HFF-Myc (cell line): ENCODE measurements at places on chromosomes 11 and 22.

- DNase-seq, result peak; percentile 20
These were observed 100.1 kb downstream of the RDX start for GRCh38 chr11:110196241-110196754.

DNA sequence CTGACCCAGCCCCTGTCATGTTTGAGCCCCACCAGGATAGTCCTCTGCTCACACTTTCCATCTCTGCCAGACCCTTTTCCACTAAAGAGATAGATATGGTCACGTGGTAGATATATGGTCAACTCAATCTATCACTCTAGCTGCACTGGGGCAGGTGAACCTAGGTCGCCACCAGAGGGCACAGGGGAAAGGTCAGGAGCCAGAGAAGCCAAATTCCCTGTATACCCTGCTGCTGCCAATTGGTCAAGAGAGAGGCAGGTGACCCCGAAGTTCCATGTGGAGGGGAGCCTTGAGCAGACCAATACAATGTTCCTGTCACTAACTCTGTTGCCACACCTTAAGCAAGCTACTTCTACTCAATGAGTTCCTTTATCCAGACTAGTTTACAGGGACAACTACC lies 101.1 kb upstream of the GALNT18 start:
- DNase-seq, result no peak

- no peak for DNase-seq
These were observed 2.0 kb downstream of the FIBIN start for GRCh38 chr11:26995701-26996460.

- DNase-seq, result no peak
These were observed 108.4 kb upstream of the SLC5A12 start for GRCh38 chr11:26830218-26830617.

DNA sequence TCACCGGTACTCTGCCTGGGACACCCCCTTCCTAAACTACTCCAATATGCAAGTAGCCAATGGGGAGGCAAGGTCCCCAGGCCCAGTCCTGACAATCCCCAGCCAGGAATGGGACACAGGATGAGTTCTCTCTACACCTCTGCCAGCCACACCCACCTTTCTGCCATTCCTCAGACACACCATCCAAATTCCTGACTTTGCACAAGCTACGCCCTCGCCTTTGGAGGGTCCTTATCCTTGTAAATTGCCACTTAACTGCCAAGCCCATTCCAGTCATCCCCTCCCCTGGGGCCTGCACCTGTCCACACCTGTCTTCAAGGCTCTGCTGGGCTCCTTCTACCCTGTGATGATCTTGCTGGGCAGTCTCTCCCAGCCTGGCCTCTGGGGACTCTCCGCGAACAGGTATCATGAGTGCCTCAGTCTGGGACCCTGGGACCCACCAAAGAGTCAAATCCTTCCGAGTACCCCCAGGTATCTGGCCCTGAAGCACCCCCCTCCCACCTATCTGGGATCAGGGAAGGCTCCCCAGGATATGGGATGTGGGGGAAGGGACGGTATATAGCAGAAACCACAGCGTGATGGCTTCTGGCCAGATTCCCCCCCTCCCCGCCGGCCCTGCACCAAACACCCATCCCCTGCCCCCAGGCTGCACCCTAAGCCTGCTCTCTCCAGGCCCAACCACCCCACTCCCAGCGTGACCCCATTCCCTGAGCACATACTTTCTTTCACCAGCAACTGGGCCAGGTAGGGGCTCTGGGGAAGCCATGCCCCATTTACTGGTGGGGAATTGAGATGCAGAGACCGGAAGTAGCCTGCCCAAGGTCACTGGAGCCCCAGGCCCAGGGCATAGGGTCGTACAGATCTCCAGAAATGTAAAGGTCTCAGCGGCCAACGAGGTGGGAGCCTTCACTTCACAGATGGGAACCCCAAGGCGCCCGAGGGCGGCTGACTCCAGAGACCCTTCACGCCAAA lies 806 bp downstream of the ARAP1 start:
- DNase-seq, result no peak

- DNase-seq, result no peak
These were observed 116.5 kb downstream of the SPON1 start for GRCh38 chr11:14079011-14079410.

GRCh38 chr11:134669796-134670195 lies 257.8 kb upstream of the B3GAT1 start:
- DNase-seq, result no peak

GRCh38 chr11:14783788-14784187 lies 108.2 kb downstream of the CYP2R1 start:
- no peak for DNase-seq

- DNase-seq, result no peak
These were observed 1.8 kb downstream of the CELF1 start for GRCh38 chr11:47551086-47551485.

GRCh38 chr11:57313788-57314135 lies 11.0 kb downstream of the TNKS1BP1 start:
- no peak for DNase-seq

GRCh38 chr11:120884154-120885020 lies 139.5 kb upstream of the TBCEL start:
- DNase-seq, result no peak

GRCh38 chr22:45731798-45732495 lies 60.3 kb downstream of the ATXN10 start:
- no peak for DNase-seq

DNA sequence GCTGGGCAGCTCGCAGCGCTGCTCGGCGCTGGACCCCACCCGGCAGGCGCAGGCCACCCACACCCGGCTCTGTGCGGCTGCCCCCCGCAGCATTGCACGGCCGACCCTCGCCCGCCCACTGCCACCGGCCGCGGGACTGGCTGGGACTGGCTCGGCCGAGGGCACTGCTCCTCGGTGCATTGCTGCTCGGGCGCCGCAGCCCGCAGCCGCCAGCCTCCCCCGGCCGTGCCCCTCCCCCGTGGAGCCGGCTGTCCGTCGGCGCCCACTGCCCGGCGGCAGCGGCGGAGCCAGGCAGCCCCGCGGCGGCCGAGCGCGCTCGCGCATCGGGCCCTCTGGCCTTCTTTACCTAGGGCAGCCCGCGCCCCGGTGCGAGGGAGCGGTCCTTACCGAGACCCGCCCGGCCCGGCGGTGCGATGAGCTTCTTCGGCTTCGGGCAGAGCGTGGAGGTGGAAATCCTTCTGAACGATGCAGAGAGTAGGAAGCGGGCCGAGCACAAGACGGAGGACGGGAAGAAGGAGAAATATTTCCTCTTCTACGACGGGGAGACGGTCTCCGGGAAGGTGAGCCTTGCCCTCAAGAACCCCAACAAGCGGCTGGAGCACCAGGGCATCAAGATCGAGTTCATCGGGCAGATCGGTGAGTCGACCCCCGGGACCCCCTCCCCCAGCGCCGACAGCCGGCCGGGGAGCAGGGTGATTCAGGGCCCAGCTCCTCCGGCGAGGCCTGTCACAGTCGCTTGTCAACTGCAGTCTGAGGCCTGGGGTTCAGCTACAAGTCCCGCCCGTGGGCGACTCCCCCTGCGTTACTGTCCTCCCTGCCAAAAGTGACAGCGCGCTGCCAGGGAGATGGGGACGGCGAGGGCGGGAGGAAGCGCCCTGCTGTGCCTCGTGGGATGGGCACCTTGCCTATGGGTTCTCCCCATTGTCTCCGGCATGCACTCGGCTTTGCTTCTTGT lies 516 bp downstream of the VPS26B start:
- DNase-seq, result no peak

- DNase-seq, result no peak
These were observed 20.7 kb downstream of the DIXDC1 start for GRCh38 chr11:111957663-111958444.

DNA sequence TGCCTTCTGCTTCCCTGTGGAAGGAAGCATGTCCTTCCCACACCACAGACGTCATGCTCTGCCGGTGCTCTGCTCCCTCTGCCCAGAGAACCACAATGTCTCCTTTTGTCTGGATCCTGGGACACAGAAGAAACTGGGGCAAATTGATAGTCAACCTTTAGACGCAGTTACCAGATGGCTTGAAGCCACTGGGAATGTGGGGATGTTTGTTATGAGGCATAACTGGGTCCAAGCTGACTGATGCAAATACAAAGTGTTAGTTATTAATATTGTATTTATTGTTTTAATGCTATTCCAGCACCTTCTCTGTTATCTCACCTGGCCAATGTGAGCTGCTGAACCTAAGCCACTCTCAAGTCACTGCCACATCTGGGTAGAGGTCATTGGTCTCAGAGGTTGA lies 322.2 kb downstream of the SHANK2 start:
- DNase-seq, result no peak

DNA sequence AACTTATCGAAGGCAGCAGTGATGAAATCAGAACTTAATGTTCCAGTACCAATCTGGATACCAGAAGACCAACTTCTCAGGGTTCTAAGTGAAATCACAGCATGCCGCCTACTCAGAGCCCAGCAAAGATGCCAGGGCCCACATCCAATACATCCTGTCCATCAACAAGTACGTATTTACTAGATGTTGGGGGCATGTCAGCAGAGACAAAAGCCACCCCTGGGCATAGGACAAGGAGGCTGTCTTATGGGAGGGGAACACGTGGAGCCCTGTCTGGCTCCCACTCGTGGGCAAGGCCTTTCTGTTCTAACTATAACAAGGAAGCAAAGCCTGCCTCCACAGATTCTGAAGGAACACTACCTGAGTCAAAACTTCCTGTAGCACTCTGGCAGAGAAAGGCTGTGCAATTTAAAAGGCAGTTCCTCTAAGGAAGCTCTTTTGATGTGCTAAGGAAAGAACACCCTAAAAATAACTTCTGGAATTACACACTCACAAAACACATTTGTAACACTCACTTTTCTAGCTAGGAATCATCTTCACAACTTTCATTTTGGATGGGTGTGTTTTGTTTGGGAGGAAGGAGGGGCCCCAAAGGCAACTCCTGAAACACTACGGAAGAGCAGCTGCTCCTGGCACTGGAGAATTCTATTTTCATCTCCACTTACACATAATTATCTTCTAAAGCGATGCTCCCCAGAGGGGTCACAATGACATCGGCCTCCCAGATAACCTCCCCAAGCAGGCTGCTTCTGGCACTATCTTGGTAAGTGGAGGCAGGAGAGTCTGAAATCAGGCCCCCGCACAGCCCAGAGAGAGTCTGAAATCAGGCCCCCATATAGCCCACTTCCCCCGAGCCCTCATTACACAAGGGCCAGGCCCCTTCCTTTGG lies 14.2 kb downstream of the SMCO4 start:
- no peak for DNase-seq

- DNase-seq, result no peak
These were observed 8.8 kb upstream of the CUL5 start for GRCh38 chr11:107999759-108000455.

DNA sequence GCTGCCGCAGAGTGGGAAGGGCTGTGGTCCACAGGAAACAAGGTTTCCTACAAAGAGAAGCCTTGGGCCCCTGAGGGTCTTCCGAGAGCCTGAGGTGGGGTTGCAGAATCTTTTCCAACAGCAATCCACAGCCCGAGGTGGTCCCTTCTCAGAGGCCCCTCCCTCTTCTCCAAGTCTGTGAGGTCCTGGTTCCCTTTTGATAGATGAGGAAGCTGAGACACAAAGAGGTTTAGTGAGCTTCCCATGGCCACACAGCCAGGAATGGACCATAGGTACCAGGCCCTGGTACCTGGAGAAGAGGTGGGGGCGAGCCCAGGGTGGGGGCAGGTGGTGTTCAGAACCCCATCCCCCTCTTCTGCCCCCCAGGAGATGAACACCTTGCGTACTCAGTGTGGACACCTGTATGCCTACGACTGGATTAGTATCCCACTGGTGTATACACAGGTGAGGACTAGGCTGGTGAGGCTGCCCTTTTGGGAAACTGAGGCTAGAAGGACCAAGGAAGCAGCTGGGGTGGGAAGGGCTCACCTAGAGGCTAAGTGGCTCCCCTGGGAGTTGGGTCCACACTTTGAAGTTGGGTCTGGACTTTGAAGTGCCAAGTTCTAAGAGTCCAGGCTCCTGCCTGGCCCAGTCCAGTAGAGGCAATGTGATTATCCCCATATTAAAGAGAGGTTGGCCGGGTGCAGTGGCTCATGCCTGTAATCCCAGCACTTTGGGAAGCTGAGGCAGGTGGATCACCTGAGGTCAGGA lies 7.0 kb downstream of the BEST1 start:
- no peak for DNase-seq

DNA sequence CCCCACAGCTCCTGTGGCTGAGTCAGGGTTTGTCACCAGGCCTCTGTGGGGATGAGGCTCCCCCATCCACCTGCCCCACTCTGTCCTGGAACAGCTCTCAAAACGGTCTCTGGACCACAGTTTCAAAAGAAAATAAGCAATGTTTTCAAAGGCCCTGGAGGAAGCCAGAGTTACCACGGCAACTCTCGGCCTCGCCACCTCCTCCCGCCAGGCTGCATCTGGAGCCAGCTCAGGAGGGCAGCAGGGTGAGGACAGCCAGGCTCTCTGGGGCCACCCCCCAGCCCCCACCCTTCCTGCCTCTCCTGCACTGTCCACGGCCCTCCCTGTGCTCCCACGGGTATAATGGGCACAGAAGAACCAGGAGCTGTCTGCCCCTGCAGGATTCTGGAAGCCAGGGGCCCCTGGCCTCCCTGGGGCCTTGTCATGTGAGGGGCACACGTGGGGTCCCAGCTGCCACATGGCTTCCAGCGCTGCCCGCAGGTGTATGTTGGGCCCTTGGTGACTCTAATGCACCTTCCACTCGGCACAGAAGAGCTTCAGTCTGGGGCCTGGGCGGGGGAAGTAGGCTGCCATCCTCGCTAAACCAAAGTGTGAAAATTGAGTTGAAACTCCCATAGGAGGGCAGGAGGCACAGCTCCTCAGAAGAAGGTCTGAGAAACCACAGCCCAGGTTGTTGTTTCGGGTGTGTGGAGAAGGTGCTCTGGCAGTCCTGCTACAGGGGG lies 10.3 kb downstream of the CD81 start:
- no peak for DNase-seq

- DNase-seq, result no peak
These were observed 12.8 kb downstream of the KCNC1 start for GRCh38 chr11:17747131-17747955.

DNA sequence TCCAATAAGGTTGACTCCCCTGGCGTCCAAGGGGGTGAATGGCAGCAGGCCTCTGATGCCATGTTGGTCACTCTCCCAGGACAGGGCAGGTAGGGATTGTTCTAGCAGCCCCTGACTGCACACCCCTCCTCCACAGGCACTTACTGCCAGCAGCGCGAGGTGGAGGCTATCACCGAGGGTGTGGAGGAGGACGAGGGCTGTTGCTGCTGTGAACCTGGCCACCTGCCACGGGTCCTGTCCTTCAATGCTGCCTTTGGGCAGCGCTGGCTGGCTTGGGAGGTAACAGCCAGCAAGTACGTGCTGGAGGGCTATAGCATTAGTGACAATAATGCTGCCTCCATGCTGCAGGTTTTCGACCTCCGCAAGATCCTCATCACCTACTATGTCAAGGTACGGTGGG lies 7.7 kb upstream of the SIPA1 start:
- DNase-seq, result no peak

GRCh38 chr11:80432057-80432456 lies 991.2 kb upstream of the TENM4 start:
- no peak for DNase-seq

DNA sequence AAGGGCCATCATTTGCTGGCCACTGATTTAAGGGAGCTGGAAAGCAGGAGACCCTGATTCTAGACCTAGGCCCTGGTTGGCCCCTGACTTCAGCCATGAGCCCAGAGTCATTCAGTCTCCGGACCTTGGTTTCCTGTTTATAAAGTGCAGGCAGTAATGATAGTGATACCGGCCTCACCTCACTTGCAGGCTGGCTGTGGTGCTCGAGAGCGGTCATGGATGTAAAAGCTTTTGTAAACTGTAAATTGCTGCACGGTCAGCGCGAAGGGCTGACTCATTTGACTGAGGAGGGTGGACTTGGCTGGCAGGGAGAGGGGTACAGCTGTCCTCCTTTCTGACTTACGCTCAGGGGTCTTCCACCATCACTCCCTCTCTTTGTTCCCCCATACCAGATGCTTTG lies 37.4 kb downstream of the FBLN1 start:
- DNase-seq, result no peak
